ENCODE measurements at places on chromosomes 1 and 21. TPM values are rescaled to one million over a fixed set of nuclear protein-coding genes. Genes with fewer than 3 reads are reported as not detected.

Gene ST6GALNAC3
- total RNA-seq, result 0.64 TPM

Gene WNT4
- 0.27 TPM for total RNA-seq

Gene PTAFR
- total RNA-seq, result 0.09 TPM

Gene POLR3C
- total RNA-seq, result 45.8 TPM

Gene EXTL2
- 7.8 TPM for total RNA-seq

Gene ST6GALNAC5
- total RNA-seq, result 0.09 TPM

Gene TGFB2
- 11.2 TPM for total RNA-seq

Gene FABP3
- not detected for total RNA-seq

Gene FCRL5
- total RNA-seq, result not detected

Gene TMEM79
- total RNA-seq, result 7.7 TPM

Gene LAMB3
- 19.4 TPM for total RNA-seq

Gene PTGFRN
- 15.7 TPM for total RNA-seq

Gene VWA5B1
- not detected for total RNA-seq

Gene KIAA0319L
- total RNA-seq, result 16.8 TPM

Gene ZNF593OS
- total RNA-seq, result not detected

Gene DMRTA2
- 0.06 TPM for total RNA-seq

Gene DYNLT4
- 0.73 TPM for total RNA-seq

Gene FBXO28
- 34.1 TPM for total RNA-seq

Gene ZSWIM5
- total RNA-seq, result 0.71 TPM

Gene ANKRD34A
- total RNA-seq, result 0.24 TPM

Gene RGS13
- not detected for total RNA-seq

Gene PEAR1
- 5.0 TPM for total RNA-seq

Gene MUTYH
- total RNA-seq, result 9.5 TPM

Gene SIM2
- 4.8 TPM for total RNA-seq

Gene LAD1
- total RNA-seq, result 2.2 TPM

Gene NES
- total RNA-seq, result 1.3 TPM

Gene TPM3
- total RNA-seq, result 534 TPM

Gene TMEM52
- 0.63 TPM for total RNA-seq

Gene MFAP2
- 1.3 TPM for total RNA-seq
